ENCODE measurements at places on chromosomes 4 and X.
A peak's percentile ranks its signal among the peaks of the same experiment; 100 is the strongest.

GRCh38 chr4:95643627-95644026 is 94.9 kb upstream of the UNC5C start:
- no peak for DNase-seq

DNA sequence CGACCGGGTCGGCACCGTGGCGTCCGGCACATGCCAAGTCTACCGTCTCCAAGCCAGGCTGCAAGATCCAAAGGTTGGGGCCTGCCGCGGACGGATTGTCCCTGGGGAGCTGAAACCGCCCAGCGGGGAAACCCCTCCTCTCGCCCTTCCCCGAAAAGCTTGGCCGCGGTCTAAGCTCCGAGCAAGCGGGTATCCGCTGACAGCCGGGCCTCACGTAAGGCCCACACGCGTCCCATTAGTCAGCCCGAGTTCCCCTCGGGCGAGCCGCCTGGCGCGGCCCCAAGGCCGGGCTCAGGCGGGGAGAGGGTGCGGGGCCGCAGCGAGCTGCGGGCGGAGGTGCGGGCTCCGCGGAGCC is 6.8 kb upstream of the BCOR start:
- DNase-seq, result peak; percentile 70

DNA sequence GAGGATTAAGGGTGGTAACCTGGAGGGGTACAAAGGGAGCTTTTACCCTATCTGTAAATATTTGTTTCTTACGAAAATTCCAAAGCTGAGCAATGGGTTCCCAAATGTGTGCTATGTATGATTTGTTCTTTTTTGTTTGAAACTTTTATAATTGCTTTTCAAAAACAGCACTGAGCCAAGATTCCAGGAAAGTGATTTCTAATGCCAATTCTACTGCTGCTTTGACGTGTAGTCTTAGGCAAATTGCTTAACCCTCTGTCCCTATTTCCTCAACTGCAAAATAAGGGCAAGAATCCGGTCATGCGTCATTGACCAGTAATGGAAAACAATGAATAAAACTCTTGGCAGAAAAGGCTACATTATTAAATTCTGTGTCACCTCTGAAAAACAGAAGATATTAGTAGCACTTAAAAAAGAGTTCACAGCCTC is 454.7 kb downstream of the IL15 start:
- no peak for DNase-seq

- DNase-seq, result no peak
Measured at GRCh38 chr4:26803211-26803861, 57.3 kb upstream of the STIM2 start.

- no peak for DNase-seq
Measured at GRCh38 chrX:10416424-10416823, 204.0 kb downstream of the MID1 start.

DNA sequence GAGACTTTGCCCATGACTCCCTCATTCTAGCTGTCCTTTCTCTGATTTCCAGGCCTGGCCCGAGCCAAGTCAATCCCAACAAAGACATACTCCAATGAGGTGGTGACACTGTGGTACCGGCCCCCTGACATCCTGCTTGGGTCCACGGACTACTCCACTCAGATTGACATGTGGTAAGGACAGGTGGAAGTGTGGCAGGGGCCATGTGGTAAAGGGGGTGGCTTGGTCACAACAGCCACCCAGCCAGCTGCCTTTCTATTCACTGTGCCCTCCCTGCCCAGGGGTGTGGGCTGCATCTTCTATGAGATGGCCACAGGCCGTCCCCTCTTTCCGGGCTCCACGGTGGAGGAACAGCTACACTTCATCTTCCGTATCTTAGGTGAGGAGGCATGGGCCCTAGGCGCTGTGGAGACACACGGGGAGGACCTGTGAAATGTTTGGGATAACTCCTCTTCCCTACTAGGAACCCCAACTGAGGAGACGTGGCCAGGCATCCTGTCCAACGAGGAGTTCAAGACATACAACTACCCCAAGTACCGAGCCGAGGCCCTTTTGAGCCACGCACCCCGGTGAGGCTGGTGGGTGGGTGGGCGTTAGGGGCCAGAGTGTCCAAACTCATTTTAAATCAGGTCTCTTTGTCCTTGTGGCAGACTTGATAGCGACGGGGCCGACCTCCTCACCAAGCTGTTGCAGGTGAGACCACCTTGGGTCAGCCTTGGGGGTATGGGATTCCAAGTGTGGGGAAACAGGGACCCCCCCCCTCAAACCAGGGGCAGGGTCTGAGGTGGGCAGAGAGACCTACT is 6.1 kb upstream of the USP11 start:
- DNase-seq, result no peak

- DNase-seq, result no peak
Measured at GRCh38 chr4:62495032-62495431, 1294.9 kb downstream of the ADGRL3 start.

DNA sequence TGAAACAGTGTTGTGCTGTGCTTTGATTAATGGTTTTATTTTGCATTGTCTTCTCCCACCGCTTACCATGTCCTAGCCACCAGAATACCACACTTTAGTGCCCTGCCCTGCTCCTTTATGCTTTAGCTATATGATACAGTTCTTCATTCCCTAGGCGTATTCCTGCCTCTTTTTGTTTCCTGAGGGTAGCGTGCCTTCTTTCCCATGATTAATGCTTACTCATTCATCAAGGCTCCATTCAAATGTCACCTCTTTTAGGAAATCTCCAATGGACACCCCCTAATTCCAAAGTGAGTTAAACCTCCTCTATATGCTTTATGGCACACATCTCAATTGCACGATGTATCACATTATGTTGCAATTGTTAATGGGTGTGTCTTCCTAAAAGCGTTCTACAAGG is 46.3 kb downstream of the SPANXD start:
- DNase-seq, result no peak

GRCh38 chr4:154004507-154005170 is 215.8 kb upstream of the SFRP2 start:
- DNase-seq, result no peak

DNA sequence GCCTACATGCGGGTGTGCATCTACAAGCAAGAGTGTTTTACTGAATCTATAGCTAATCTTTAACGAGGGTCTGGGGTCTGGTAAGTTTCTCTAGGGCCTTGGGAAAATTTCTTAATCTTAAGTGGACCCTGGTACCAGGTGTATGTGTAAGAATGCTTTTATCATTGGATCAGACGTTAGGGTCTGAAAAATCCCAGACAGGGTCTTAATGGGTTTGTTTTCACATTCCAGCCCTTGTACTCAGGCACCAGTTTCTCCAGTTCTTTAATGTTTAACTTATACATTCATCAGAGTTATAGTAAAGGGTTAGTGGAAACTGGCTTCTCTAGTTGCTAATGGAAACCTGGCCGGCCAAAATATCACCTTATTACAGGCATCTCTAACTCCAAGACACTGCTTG is 11.6 kb downstream of the MAGEB16 start:
- DNase-seq, result no peak

DNA sequence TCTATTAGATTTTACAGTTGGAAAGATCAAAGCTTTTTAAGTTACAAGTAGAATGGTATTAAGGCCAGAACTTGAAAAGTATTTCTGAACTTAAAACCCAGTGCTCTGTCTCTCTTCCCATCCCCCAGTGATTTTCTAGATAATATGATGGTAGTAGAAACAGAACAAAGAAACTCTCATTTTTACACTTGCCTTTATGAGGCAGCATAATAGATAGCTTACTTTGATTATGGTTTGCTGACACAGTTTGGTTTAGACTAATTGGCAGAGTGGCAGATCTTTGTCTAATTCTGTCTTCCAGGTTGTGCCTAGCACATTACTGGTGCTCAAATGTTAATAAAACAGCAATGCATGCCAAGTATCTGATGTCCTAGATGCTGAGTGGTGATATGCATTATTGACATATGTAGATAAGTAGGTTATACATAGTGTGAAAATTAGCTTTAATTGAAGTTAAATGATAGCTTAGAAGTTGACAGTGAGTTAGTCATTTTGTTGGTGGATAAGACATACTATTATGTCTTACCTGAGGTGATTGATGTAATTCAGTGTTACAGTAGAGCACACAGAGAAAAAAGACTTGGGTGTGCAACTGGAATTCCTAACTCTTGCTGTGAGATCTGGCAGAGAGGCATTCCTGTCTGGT is 4.3 kb upstream of the RAPGEF2 start:
- no peak for DNase-seq

- DNase-seq, result no peak
Measured at GRCh38 chr4:85909851-85910250, 434.9 kb downstream of the ARHGAP24 start.

- no peak for DNase-seq
Measured at GRCh38 chr4:162201673-162202072, 37.9 kb upstream of the FSTL5 start.

- DNase-seq, result no peak
Measured at GRCh38 chrX:43586830-43587229, 69.3 kb upstream of the MAOA start.

DNA sequence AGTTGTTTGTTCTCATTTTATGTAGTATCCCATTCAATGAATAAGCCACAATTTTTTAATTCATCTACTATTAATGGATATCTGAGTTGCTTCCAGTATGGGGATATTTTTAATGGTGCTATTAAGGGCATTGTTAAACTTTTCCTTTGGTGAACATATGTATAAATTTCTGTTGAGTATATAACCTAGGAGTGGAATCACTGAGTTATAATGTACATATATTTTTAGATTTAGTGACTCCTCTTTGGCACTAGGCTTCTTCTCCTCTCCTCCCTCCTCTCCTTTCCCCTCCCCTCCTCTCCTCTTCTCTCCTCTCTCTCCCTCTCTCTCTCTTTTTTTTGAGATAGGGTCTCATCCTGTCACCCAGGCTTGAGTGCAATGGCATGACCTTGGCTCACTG is 26.4 kb downstream of the RBM47 start:
- no peak for DNase-seq

- no peak for DNase-seq
Measured at GRCh38 chr4:3827616-3828492, 61.7 kb downstream of the ADRA2C start.

- DNase-seq, result no peak
Measured at GRCh38 chr4:24863799-24864198, 49.0 kb downstream of the CCDC149 start.

GRCh38 chrX:439241-439640 is 52.5 kb upstream of the PPP2R3B start:
- DNase-seq, result no peak

DNA sequence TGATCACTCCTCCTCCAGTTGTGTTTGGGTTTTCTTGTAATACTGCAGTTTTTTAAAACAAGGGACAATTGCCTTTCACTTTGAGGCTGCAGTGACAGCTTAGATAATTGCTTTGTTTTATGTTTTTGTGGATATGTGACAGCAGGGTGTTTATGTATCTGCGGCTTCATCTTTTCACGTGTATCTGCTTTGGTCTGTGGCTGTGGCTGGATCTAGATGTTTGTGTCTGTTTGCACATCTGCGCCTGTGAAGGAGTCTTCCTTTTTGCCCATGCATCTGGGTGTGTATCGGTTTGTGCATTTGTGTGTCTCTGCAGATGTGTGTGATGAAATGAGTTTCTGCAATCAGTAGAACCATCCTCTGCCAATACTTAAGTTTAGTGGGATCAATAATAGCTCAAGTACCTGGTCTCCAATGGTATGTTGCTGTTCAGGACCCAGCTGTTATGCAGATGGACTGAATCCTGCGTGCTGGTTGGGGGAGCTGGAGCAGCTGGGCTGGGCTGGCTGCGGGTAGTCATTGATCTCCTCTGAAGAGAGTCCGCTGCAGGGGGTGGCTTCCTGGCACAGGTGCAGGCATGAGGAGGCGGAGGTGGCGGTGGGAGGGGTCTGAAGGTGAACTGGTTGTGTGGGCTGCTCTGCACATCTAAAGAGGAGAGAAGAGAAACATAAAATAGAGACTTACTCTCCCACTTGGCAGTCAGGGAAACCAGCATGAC is 390.3 kb downstream of the SH2D1A start:
- no peak for DNase-seq

DNA sequence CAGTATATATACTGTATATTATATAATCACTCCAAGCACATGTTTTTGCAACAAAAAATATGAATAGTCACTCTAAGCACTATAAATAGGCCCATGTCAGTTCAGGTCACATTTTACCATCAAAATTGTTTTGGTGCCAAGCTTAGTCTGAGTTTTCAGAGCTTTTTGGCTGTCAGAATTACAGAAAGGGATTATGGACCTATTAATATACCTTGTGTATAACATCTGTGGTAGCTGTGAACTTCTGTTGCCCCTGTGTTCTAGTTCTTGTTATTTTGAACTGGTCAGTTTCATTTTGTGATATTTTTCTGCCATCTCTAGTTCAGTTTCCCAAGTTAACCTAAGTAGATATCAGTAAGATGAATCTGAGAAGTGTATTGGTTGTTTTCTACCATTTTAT is 22.9 kb downstream of the EXOC1 start:
- DNase-seq, result no peak

DNA sequence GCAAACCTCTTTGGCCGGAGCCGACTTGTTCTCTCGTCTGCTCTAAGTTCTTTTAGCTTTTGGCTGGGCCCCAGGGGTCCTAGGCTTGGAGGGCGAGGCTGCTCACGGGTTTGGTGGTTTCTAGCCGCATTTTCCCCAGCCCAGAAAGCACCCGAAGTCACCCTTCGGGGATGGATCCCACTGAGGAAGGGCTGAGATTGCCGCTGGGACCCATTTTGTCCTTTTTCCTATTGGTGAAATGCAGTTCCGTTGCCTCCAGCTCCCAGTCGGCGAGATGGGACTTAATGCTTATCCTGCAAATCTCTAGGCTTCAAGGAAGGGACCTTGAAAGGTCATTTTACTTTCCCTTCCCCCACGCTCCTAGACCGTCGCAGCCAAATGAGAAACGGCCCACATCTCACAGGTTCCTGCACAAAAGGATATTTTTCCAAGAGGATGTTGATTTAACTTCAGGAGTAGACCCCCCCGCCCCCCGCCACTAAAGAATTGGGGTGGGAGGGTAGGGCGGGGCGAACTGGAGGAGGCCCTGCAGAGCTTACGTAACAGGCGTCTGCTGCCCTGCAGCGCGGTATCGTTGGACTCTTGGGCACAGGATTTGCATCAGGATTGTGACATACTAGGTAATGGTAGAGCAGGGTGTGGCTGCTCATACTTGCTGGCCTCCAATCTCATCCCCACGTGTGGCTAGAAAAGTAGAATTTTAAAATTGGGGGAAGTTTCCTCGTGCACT is 564 bp downstream of the PGK1 start:
- peak; percentile 81 for DNase-seq

All from erythroblast (primary cell).